ENCODE measurements at places on chromosomes 16 and 17.
A peak's percentile ranks its signal among the peaks of the same experiment; 100 is the strongest.

- DNase-seq = no peak
Measured at GRCh38 chr16:89308391-89309333, 91.2 kb downstream of the ZNF778 start.

- no peak for DNase-seq
Measured at GRCh38 chr17:35254107-35254773, 11.4 kb downstream of the SLFN5 start.

DNA sequence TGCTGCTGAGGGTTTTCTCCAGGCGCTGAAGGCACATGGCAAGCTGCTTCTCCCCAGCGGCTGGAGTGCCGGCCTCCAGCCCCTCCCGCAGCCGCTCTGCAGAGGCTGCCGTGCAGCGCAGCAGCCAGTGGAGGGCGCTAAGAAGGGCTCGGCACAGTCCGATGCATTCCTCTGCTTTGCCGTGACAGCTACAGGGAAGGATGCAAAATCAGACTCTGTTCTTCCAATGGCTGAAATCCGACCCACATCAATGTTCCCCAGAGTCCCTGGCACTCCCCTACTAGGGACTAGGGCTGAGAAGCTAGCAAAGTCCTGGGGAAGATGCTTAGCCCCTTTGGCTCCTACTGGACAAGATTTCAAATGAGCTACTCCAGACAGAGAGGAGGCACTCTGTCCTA is 19.0 kb downstream of the MED24 start:
- DNase-seq = peak; percentile 16

- peak; percentile 22 for DNase-seq
Measured at GRCh38 chr17:17151962-17152361, 54.2 kb downstream of the PLD6 start.

DNA sequence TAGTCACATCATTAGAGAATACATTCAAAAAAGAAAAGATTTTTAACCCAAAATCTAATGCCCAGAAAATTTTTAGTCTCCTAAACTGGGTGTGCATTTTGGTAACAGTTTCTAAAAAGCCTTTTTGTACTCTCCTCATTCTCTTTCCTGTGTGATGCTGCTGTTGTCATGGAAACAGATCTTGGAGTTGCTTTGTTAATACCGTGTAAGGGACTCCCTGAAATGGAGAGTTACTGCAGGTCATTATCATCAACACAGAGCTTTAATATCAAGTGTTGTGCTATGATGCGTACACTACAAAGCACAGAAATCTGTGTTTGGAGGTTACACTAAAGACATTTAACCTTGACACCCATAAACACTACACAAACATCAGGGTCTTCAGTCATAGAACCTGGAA is 216.3 kb downstream of the PRKCA start:
- no peak for DNase-seq

GRCh38 chr17:10192972-10193371 is 5.4 kb downstream of the GAS7 start:
- no peak for DNase-seq

- DNase-seq = peak; percentile 48
Measured at GRCh38 chr17:35731239-35731916, at the start of gene RASL10B. RASL10B (plus strand) TSS chr17:35731639; CDS start chr17:35735185, 3,546 bp downstream.

- DNase-seq = no peak
Measured at GRCh38 chr17:2011411-2012371, 13.4 kb downstream of the RTN4RL1 start.

- DNase-seq = no peak
Measured at GRCh38 chr16:73432850-73433730, 385.2 kb upstream of the ZFHX3 start.

DNA sequence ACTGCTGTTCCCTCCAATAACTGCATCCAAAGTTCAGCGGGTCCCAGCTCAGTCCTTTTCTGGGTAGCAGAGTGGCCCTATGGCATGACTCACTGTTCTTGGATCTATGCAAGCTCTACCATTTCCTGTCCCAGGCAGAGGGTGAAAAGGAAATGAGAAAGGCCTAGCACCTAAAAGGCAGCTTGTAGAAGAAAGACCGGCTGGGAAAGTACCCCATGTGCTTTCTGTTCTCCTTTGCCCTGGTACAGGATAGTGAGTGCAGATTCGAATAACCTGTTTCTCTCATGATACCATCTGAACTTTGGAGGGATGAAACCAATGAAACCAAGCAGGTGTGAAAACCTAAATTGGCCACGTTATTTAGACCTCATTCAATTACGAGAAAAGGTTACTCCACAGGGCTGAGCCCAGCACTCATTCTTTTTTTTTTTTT is 12.7 kb upstream of the HASPIN start:
- peak; percentile 53 for DNase-seq

GRCh38 chr16:89268585-89268984 is 51.1 kb downstream of the ZNF778 start:
- DNase-seq = no peak

GRCh38 chr16:85308611-85309540 is 196.6 kb upstream of the CIBAR2 start:
- DNase-seq = no peak

DNA sequence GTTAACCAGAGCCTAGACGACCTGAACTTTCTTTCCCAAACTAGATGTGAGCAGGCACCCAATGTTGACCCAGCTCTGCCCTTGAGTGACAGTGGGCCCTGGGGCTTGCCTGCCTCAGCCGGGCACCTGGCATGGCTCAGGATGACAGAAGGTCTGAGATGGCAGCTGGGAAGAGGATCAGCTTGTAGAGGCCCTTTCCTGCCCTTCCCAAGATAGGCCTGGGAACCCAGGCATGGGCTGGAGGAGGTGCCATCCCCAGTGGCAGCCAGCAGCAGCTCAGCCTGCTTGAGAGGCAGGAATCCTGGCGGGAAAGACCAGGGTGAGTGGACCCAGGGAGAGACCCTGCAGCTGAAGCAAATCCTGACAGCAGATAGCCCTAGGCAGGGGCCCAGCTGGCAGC is 59.1 kb downstream of the PIPOX start:
- no peak for DNase-seq

- no peak for DNase-seq
Measured at GRCh38 chr16:84478172-84478947, 26.1 kb downstream of the MEAK7 start.

DNA sequence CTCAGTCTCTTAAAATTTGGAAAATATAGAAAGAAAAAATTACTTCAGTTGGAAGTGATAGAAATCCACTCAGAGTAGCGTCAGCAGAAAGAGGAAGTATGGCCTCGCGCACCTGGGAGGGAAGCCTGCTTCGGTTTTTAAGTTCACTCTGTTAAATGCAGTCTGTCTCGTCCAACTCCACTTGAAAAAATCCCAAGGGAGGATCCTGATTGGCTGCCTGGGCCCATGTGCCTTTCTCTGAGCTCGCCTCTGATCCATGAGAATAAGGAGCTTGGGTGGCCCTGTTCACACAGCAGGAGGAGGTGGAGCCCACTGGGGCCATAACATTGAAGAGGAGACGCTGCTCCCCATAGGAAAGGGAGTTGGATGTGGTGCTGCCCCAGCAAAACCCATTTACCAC is 40.7 kb downstream of the DNAJA2 start:
- no peak for DNase-seq

DNA sequence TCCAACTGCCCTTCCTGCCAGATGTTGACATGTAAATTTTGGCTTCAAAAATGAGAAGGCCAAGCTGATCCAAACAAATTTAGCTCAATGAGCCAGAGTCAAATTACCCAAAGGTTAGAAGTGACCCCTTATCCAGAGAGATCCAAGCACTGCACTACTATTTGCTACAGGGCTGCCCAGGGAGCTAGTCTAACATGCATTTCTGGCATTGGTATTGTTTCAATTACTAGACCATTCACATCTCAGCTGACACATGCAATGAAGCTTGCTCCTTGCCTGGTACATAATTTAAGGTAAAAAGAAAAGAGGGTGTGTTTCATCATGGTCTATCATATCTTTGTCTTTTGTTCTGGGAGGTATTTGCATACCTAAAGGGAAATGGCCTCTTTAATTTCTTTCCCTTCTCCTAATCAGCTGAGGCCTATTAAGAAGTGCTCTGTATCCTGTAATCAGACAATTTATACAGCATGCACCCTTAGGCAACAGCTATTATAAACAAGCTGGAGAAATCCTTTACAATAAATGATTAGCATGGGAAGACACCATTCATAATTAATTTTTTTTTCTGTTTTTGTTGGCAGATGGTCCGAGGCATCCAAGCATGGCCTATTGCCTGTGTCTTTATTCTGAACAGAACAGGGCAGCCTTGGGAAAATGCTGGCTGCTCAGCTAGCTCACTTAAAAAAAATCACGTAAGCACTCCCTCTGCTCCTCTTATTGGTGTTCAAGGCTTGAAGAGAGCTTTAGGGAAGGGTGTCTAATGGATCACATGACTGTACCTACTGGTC is 161.5 kb upstream of the SALL1 start:
- no peak for DNase-seq

DNA sequence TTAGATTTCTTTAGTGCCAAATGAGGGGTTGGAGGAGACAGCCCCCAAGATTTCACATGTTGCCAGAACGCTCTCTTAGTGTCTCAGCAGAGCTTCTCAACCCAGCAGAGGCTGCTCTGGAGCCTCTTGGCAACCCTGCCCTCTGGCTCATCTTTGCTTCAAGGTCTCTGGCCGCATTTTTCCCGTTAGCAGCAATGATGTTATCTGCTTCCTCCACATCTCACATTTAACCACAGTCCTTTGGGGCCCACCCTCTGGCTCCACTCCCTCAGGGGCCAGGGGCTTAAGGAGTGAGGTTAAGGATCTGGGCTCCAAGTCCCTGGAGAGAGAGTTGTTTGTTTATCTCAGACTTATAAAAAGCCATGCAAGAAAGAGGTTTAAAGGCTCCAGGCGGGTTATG is 3.3 kb upstream of the XYLT1 start:
- no peak for DNase-seq

DNA sequence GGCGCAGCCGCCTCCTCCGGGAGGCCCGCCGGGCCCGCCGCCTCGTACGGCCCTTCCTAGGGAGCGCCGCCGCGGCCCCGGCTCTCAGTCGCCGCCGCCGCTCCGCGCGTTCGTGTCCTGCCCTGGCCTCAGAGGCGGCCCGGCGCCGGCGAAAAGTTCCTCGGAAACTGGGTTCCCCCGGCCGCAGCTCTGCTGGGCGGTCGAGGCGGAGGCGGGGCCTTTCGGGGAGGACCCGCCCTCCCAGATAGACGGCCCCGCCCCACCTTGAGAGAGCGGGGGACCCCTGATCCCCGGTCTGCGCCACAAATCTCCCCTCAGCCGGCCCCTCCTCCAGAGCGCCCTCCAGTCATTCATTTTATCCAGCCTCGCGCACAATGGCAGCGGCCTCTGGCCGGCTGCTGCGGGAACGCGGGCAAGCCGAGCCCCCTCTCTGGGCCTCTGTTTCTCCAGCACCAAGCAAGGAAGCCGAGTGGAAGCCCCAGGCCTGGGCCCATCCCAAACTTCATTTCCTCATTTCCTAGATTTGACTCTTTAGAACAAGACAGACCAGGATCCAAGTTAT is at the start of gene SREBF1:
SREBF1 (minus strand) TSS at position 169 of the 562 bp plus-strand sequence. CDS start 169 bp downstream, outside the sequence.
- DNase-seq = peak; percentile 71

DNA sequence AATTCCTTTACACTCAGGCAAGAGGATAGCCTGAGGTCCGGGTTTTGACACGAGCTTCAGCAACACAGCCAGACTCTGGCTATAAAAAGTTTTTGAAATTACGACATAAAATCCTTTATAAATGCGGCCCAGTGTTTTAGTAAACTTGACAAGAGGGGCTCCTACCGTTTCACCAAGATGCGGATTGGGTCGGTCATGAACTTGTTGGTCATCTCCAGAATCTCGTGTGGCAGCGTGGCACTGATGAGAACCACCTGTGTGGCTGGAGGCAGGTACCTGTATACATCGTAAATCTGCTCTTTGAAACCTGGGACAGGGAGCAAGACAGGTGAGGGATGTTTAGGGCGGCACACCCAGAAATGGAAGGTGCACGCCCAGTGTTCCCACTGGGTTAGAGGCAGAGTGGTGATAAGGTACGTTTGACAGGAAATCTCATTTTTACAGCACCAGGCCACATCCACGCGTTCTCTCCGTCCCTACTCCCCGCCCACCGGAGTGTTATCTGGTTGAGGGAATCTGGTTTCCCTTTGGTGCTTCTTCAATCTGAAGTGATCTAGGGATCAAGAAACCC is 8.0 kb downstream of the EIF4A3 start:
- no peak for DNase-seq
